B cell (primary cell): ENCODE measurements at places on chromosomes 2 and 18. TPM values are rescaled to one million over a fixed set of nuclear protein-coding genes. Genes with fewer than 3 reads are reported as not detected.

GRCh38 chr2:10591207-10591606 lies 98.6 kb downstream of the NOL10 start:
- H3K27ac ChIP-seq = no peak overlapping the region
- peaks cover 50% of the 10 kb centered on the region for H3K36me3 ChIP-seq
- H3K27me3 ChIP-seq = no peaks in the 10 kb centered on the region
- no peak overlapping the region for H3K4me3 ChIP-seq
- H3K4me1 ChIP-seq = no peaks in the 10 kb centered on the region
- DNase-seq = no peak

GRCh38 chr2:130336150-130336876 lies 6.4 kb upstream of the IMP4 start:
- no peak for DNase-seq
- H3K36me3 ChIP-seq = peaks cover 24% of the 10 kb centered on the region
- H3K4me1 ChIP-seq = peaks cover 8% of the 10 kb centered on the region
- no peak overlapping the region for H3K27ac ChIP-seq

DNA sequence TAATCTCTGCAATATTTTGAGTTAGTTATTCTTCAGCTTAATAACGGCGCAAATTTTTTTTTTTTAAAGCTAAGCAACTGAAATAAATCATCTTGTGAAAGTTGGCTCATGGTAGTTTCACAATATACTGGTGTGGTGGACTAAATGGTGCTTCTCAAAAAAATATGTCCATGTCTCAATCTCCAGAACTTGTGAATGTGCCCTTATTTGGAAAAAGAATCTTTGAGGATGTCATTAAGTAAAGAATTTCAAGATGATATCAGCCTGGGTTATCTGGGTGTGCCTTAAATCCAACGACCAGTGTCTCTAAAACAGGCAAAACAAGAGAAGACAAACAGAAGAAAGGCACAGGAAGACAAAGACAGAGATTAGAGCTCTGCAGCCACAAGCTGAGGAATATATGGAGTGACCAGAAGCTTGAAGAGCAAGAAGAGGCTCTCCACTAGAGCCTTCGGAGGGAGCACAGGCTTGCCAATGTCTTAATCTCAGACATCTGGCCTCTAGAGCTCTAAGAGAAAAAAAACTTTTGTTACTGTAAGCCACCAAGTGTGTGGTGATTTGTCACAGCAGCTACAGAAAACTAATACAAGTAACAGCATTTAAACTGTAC lies 71.4 kb downstream of the HNMT start:
- H3K36me3 ChIP-seq = no peaks in the 10 kb centered on the region
- no peak overlapping the region for H3K4me3 ChIP-seq
- H3K4me1 ChIP-seq = no peaks in the 10 kb centered on the region
- H3K27me3 ChIP-seq = no peaks in the 10 kb centered on the region
- H3K27ac ChIP-seq = no peak overlapping the region
- DNase-seq = no peak

The ALPI gene
- not detected in 2 replicates for total RNA-seq

The CFC1 gene
- total RNA-seq = not detected in 2 replicates

DNA sequence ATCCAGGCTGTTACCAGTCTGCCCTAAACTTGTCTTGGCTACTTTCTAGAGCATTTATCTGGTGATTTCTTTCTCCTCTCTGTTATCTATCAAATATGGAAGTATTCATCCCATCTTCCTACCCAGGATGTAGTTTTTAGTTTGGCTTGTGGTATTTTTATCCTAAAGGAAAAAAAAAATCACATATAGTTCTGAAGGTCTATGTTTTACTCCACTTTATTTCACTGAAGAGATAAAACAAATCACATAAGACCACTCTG lies 62.2 kb downstream of the PXDN start:
- H3K4me3 ChIP-seq = no peak overlapping the region
- H3K36me3 ChIP-seq = no peaks in the 10 kb centered on the region
- H3K27ac ChIP-seq = no peak overlapping the region
- no peaks in the 10 kb centered on the region for H3K4me1 ChIP-seq
- DNase-seq = no peak

DNA sequence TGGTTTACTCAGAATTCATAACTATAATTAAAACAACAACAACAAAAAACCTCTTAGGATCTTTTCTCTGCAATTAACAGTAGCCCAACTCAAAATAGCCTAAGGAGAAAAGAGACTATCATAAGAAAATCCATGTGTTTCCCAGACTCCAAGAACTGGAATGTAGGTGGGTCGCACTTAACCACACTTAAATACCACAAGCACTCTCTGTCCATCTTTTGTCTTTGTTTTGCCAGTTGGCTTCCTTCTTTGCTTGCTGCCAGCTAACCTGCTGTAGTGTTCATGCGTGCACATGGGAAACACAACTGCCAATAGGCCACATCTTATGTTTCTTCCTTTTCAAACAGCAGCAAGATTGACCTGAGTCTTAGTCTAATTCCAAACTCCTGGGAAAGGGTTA lies 24.1 kb upstream of the ACVR1 start:
- DNase-seq = no peak
- H3K27ac ChIP-seq = no peak overlapping the region
- no peaks in the 10 kb centered on the region for H3K36me3 ChIP-seq

The CASP10 gene
- 33.7 and 34.3 TPM in 2 replicates for total RNA-seq

The CCDC74B gene
- total RNA-seq = 0.95 and 1.4 TPM in 2 replicates

GRCh38 chr2:2757764-2758163 lies 426.7 kb upstream of the MYT1L start:
- H3K4me1 ChIP-seq = no peaks in the 10 kb centered on the region
- no peak overlapping the region for H3K4me3 ChIP-seq
- no peak overlapping the region for H3K27ac ChIP-seq

The NFE2L2 gene
- 85.3 and 93.6 TPM in 2 replicates for total RNA-seq

- peaks cover 8% of the 10 kb centered on the region for H3K4me1 ChIP-seq
- DNase-seq = no peak
- no peaks in the 10 kb centered on the region for H3K36me3 ChIP-seq
- no peak overlapping the region for H3K27ac ChIP-seq
- H3K4me3 ChIP-seq = no peak overlapping the region
- H3K27me3 ChIP-seq = no peaks in the 10 kb centered on the region
Measured at GRCh38 chr2:42562474-42563144, 5.8 kb upstream of the MTA3 start.

The MYCN gene
- not detected in 2 replicates for total RNA-seq

DNA sequence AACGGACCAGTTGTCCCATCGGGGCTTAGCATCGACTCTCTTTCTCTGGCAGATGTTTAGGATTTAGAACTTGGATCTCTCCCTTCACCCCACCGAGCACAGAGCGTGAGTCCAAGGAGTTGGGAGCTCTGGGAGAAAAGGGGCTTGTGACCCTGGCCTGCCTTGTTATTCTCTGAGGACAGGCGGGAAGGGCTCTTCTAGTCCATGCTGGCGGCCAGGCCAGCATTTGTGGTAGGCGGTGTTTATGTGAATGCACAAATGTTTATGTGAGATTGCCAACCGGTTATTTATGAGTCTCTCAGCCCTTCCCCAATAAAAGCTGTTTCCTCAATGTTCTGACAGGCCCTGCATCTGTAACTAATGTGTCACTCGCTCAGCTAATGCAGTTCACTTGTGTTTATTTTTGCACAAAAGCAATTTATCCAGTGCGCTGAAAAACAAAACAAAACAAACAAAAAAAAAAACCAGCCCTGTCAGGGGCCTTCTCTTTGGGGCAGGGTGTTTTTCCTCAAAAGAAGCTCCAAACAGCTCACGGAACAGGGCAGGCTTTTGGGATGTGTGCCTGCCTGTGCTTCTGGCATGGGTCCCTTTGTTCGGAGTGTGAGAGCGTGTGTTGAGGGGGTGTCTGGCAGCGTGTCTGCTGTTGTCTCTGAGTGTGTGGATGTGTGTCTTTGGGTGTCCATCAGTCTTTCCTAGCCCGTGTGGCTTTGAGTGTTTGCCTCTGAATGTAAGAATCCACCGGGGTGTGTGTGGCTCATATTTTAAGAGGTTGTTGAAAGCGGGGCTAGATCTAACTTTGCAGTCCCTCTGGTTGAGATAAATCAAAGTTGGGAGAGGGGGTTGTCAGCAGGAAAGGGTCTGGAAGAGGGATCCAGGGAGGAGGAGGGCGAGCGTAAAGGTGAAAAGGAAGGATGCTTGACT lies 52.8 kb upstream of the HAAO start:
- no peak overlapping the region for H3K27ac ChIP-seq
- no peaks in the 10 kb centered on the region for H3K4me1 ChIP-seq

The RNF152 gene
- 0.02 and 0.49 TPM in 2 replicates for total RNA-seq

GRCh38 chr2:241897231-241897916 lies 27.8 kb downstream of the RTP5 start:
- no peak overlapping the region for H3K27ac ChIP-seq
- no peak overlapping the region for H3K4me3 ChIP-seq
- DNase-seq = no peak
- no peaks in the 10 kb centered on the region for H3K36me3 ChIP-seq
- no peaks in the 10 kb centered on the region for H3K4me1 ChIP-seq

DNA sequence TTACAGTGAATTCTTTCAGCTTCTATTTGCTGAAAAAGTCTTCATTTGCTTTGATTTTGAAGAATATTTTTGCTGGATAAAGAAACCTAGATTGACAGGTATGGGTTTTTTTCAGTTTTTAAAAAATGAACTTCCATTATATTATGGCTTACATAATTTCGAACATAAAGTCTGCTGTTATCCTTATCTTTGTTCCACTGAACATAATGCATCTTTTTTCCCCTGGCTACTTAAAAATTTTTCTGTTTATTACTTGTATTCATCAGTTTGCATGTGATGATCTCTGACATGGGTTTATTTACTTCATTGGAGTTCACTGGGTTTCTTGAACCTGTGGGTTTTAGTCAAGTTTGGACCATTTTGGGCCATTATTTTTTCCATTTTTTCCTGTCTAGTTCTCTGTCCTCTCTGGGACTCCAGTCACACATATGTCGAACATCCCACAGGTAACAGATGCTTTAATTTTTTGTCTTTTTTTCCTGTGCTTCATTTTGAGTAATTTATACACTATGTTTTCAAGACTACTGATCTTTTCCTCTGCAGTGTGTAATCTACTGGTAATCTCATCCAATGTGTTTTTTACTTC lies 33.1 kb downstream of the SEC11C start:
- no peak for DNase-seq
- H3K4me1 ChIP-seq = no peaks in the 10 kb centered on the region
- no peak overlapping the region for H3K27ac ChIP-seq
- no peaks in the 10 kb centered on the region for H3K36me3 ChIP-seq
- no peaks in the 10 kb centered on the region for H3K27me3 ChIP-seq

DNA sequence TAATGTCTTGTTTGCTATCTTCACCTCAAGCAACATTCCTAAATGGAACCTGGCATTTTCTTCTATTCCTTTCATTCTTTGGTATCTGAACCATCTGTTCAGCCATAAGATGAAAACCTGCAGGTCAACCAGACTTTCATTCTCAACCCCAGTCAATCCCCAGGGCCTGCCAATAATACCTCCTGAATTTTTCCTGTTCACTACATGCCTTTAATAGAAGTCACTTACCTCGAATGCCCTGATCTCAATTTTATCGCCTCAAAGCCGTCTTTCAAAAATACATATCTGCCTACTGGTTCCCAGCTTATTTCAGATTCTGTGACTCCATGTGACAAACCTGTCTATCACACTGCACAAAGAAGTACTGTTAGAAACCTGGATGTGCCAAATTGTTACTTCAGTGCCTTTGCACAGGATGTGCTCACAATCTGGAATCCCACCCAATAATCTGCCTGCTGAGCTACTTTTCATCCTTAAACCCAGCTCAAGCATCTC lies 22.6 kb downstream of the ST3GAL5 start:
- H3K27me3 ChIP-seq = no peaks in the 10 kb centered on the region
- no peak for DNase-seq
- peak overlapping the region; percentile 68 for H3K27ac ChIP-seq
- H3K4me3 ChIP-seq = no peak overlapping the region
- H3K36me3 ChIP-seq = peaks cover 21% of the 10 kb centered on the region

The C2orf15 gene
- total RNA-seq = 1.0 and 1.2 TPM in 2 replicates

GRCh38 chr18:31042084-31042405 lies 497 bp downstream of the DSC3 start:
- H3K27ac ChIP-seq = no peak overlapping the region
- DNase-seq = no peak
- H3K36me3 ChIP-seq = no peaks in the 10 kb centered on the region
- no peaks in the 10 kb centered on the region for H3K4me1 ChIP-seq
- H3K27me3 ChIP-seq = peaks cover 23% of the 10 kb centered on the region

The NT5C1B gene
- total RNA-seq = not detected in 2 replicates

- no peaks in the 10 kb centered on the region for H3K36me3 ChIP-seq
- H3K27ac ChIP-seq = no peak overlapping the region
- H3K4me3 ChIP-seq = no peak overlapping the region
- H3K4me1 ChIP-seq = no peaks in the 10 kb centered on the region
Measured at GRCh38 chr2:50335433-50335832, 696.5 kb downstream of the NRXN1 start.

GRCh38 chr2:58042486-58042970 lies 4.1 kb upstream of the VRK2 start:
- no peak overlapping the region for H3K4me3 ChIP-seq
- H3K27ac ChIP-seq = no peak overlapping the region
- peaks cover 34% of the 10 kb centered on the region for H3K4me1 ChIP-seq
- no peaks in the 10 kb centered on the region for H3K27me3 ChIP-seq
- no peak for DNase-seq
- no peaks in the 10 kb centered on the region for H3K36me3 ChIP-seq

DNA sequence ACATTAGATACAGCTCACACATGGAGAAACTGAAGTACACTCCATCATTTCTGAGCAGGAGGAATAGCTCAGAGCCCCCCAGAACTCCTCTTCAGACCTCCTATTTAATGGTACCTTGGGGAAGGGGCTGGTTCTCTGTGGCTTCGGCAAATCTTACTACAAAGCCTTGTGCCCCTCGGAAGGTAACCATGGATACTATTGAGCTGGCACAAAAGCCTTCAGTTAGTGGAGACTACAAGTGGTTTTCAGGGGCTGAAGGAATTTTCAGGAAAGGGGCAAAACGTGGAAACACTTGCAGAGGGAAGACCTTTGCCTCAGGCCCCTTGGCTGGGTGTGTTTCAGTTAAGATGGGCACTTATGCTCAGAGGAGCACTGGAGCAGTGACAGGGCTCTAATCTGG lies 1.1 kb upstream of the FAM237A start:
- no peak for DNase-seq
- H3K36me3 ChIP-seq = no peaks in the 10 kb centered on the region
- H3K4me1 ChIP-seq = no peaks in the 10 kb centered on the region
- no peak overlapping the region for H3K27ac ChIP-seq
- peaks cover 23% of the 10 kb centered on the region for H3K27me3 ChIP-seq

GRCh38 chr2:17899871-17900270 lies 21.4 kb downstream of the KCNS3 start:
- DNase-seq = no peak
- H3K4me1 ChIP-seq = no peaks in the 10 kb centered on the region
- no peaks in the 10 kb centered on the region for H3K36me3 ChIP-seq
- H3K27ac ChIP-seq = no peak overlapping the region

GRCh38 chr2:7795778-7796563 lies 878.8 kb downstream of the RNF144A start:
- no peak overlapping the region for H3K27ac ChIP-seq
- H3K36me3 ChIP-seq = no peaks in the 10 kb centered on the region
- no peaks in the 10 kb centered on the region for H3K27me3 ChIP-seq

GRCh38 chr2:72973137-72973535 lies 55.8 kb downstream of the EMX1 start:
- no peak for DNase-seq
- no peaks in the 10 kb centered on the region for H3K36me3 ChIP-seq
- H3K4me1 ChIP-seq = no peaks in the 10 kb centered on the region

GRCh38 chr2:68952887-68953521 lies at the start of gene GKN2:
GKN2 (minus strand) TSS chr2:68952893; CDS start chr2:68952861, 32 bp downstream.
- H3K36me3 ChIP-seq = no peaks in the 10 kb centered on the region
- DNase-seq = no peak
- H3K4me1 ChIP-seq = no peaks in the 10 kb centered on the region
